ENCODE measurements at places on chromosomes 2 and 18. TPM values are rescaled to one million over a fixed set of nuclear protein-coding genes. Genes with fewer than 3 reads are reported as not detected.

DNA sequence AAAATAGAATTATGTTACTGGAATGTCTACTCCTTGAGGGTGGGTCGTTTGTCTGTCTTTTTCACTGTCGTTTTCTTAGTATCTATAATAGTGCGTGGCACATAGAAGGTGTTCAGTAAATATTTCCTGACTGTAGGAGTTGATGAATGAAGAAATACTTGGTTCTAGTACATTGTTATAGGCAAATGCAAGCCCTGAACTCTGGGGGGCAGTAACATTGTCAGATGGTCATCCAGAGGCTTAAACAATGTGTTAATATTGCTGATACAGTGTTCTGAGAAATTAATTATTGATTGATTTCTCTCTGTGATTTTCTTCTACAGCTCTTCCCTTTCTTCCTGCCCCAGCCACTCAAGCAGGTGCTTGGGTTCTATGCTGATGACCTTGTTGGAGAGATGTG lies 24.4 kb upstream of the THOC1 start:
- H3K36me3 ChIP-seq: no peaks in the 10 kb centered on the region
- DNase-seq: no peak
- H3K4me1 ChIP-seq: no peaks in the 10 kb centered on the region
- no peak overlapping the region for H3K4me3 ChIP-seq
- H3K27ac ChIP-seq: no peak overlapping the region
- H3K27me3 ChIP-seq: no peaks in the 10 kb centered on the region

The RAPGEF4 gene
- total RNA-seq: 1.3 TPM

- no peak overlapping the region for H3K4me3 ChIP-seq
- H3K27me3 ChIP-seq: no peaks in the 10 kb centered on the region
- H3K27ac ChIP-seq: no peak overlapping the region
- no peaks in the 10 kb centered on the region for H3K4me1 ChIP-seq
- H3K36me3 ChIP-seq: no peaks in the 10 kb centered on the region
These were observed 25.7 kb downstream of the STEAP3 start for GRCh38 chr2:119249311-119249710.

- no peak overlapping the region for H3K27ac ChIP-seq
- no peaks in the 10 kb centered on the region for H3K27me3 ChIP-seq
- no peak for DNase-seq
These were observed 501.2 kb upstream of the LRRTM4 start for GRCh38 chr2:78023356-78023755.

The GKN2 gene
- 0.32 TPM for total RNA-seq

The APLF gene
- total RNA-seq: 2.6 TPM

GRCh38 chr2:50395605-50396297 lies 636.2 kb downstream of the NRXN1 start:
- H3K4me1 ChIP-seq: no peaks in the 10 kb centered on the region
- H3K27ac ChIP-seq: no peak overlapping the region
- no peak for DNase-seq
- H3K4me3 ChIP-seq: no peak overlapping the region

The CD226 gene
- 1.1 TPM for total RNA-seq

The CERKL gene
- 0.24 TPM for total RNA-seq

All from colonic mucosa (tissue), 4 donors.